ENCODE measurements at places on chromosomes 1 and 21.
A peak's percentile ranks its signal among the peaks of the same experiment; 100 is the strongest.

DNA sequence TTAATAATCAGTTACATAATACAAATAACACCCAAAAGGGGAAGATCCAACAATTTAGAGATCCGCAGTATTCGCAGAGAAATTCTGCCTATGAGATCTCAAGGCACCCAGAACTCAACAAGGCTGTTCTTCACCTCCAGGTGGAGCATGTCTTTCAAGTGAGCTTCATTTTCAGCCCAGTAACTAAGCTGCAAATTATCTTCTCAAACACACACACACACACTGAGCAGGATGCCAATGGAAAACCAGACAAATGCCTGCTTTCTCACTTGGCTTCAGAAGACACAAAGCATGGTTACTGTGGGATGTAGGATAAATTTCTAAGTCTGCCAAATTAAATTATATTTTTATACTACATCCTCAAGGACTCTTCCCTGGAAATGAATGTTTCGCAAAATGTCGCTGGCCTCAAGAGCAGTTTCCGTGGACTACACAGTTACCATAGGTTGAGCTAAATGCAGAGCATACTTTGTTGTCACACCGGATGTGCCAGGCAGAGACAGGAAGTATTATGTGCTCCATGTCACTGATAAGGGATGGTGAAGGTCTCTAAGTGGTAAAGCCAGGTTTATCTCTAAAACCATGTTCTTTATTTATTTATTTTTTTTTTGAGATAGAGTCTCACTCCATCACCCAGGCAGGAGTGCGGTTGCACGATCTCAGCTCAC, 30.3 kb downstream of the UBR4 start:
- DNase-seq, result peak; percentile 27

DNA sequence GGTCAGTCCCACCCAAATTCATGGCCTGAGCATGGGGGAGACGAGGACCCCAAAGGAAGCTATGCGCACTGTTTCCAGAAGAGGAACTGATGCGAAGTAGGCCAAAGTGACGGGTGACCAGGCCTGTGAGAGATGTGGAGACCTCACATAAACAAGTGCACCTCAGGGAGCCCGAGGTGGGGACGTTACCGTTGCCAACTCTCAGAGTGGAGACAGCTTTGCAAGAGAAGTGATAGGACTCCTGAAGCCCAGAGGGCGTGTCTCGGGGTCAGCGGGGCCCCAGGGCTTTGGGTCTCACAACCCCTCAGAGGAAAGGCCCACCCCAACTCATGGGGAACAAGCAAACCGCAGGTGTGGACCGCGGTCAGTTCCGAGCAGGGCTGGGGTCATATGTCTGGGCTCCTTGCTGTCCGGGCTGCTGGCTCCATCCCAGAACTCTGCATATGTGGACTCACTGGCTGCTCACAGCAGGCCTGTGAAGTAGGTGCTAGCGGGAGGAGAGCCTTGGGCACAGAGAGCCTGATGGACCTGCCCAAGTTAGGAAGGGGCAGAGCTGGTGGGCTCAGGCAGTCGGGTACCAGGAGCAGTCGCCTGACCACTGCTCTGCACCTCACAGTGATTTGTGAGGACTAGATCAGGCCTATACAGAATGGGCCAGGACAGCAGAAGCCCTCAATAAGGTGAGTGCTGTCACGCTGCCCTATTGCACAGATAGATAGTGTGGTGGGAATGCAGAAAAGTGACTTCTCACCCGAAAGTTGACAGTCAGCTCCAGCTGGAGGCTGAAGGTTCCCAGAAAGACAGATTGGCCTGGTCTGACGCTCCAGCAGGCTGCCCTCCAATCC, 26.2 kb downstream of the STUM start:
- no peak for DNase-seq

GRCh38 chr1:236120721-236121153, 21.6 kb upstream of the GPR137B start:
- no peak for DNase-seq

GRCh38 chr1:111990878-111991718, 1.6 kb upstream of the KCND3 start:
- DNase-seq, result peak; percentile 80

DNA sequence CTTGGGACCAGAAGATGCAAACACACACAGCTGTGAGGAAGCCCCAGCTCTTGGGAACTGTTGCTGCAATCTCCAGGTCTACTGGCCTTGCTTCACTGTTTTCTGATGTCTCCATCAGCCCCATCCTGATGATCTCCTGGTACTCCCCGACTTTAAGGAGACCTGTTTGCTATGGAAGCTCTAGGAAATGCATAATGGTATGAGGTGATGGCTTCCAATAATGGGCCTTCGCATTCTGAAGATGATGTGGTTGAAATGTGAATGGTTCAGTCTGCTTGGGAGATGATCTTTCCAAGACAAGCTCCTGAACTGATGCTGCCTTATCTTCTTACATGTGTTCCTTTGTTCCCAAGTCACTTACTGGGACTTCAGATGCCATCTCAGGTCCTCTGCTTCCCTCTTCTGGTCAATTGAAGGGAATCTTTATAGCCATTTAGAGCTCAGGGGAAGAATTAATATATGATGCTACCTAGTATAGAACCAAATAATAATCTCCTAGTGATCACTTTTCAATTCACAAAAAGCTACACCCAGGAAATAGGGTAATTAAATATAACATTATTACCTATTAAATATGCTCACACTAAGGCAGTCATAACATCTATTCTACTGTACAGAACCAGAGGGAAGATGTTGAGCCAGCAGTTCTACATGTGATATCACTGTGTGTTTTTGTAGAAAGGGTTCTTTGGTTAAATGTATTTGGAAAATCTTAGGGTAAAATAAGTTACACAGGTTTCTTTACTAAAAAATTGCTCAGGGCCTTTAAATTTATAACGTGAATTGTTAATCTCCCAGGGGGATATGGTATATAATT, 73.9 kb upstream of the VTCN1 start:
- peak; percentile 75 for DNase-seq

- DNase-seq, result no peak
These were observed 187.7 kb upstream of the EDN2 start for GRCh38 chr1:41672173-41672572.

Data from HEK293T (cell line).